ENCODE measurements at places on chromosomes 4 and X.

DNA sequence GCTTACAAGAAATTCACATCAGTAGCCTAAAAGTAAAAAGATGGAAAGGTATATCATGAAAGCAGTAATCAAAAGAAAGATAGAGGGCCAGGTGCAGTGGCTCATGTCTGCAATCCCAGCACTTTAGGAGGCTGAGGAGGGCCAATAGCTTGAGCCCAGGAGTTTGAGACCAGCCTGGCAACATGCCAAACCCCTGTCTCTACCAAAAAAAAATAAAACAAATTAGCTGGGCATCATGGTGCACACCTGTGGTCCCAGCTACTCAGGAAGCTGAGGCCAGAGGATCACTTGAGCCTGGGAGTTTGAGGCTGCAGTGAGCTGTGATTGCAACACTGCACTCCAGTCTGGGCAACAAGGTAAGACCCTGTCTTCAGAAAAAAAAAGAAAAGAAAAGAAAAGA, 55.5 kb downstream of the GSPT2 start:
- no peak overlapping the region for H3K4me3 ChIP-seq
- no peaks in the 10 kb centered on the region for H3K36me3 ChIP-seq
- no peak overlapping the region for H3K27ac ChIP-seq
- H3K27me3 ChIP-seq: no peaks in the 10 kb centered on the region

DNA sequence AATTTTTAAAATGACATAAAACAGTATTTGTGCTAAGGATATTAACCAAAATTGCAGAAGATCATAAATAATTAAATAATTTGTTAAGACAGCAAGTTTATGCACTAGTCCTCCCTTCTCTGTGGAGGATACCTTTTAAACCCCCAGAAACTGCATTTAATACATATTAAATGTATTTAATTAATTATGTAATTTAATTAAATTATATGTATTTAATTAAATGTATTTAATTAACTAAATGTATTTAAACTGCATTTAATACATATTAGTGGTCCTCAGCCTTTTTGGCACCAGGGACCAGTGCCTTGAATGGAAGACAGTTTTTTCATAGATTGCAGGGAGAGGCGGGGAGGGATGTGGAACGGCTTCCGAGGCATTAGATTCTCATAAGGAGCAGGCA, 404.6 kb downstream of the ARHGAP24 start:
- no peaks in the 10 kb centered on the region for H3K36me3 ChIP-seq
- no peak overlapping the region for H3K27ac ChIP-seq
- no peak overlapping the region for H3K4me3 ChIP-seq
- DNase-seq: no peak
- H3K27me3 ChIP-seq: peaks cover 3% of the 10 kb centered on the region

- H3K4me3 ChIP-seq: no peak overlapping the region
- H3K36me3 ChIP-seq: no peaks in the 10 kb centered on the region
These were observed 22.9 kb upstream of the SGMS2 start for GRCh38 chr4:107801766-107802211.

DNA sequence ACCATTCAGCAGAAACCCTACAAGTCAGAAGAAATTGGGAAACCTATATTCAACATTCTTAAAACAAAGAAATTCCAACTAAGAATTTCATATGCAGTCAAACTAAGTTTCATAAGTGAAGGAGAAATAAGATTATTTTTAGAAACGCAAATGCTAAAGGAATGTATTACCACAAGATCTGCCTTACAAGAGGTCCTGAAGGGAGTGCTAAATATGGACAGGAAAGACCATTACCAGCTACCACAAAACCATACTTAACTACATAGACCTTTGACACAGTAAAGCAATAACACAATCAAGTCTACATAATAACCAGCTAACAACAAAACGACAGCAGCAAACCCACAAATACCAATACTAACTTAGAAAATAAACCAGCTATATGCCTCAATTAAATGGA, 169.3 kb upstream of the FGF16 start:
- H3K36me3 ChIP-seq: no peaks in the 10 kb centered on the region
- H3K4me1 ChIP-seq: no peaks in the 10 kb centered on the region
- no peaks in the 10 kb centered on the region for H3K27me3 ChIP-seq
- H3K4me3 ChIP-seq: no peak overlapping the region
- no peak for DNase-seq
- no peak overlapping the region for H3K27ac ChIP-seq

DNA sequence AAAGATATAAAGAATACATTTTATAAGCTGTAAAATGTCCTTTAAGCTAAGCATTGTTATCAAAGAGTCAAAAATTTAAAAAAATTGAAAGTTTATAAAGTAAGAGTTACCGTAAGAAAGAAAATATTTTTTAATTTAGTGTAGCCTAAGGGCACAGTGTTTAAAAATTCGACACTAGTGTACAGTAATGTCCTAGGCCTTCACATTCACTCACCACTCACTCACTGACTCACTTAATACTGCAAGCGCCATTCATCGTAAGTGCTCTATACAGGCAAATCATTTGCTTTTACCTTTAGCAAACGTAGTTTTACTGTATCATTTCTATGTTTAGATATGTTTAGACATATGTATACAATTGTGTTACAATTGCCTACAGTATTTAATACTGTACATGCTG, 20.2 kb downstream of the GLRA3 start:
- DNase-seq: no peak
- H3K36me3 ChIP-seq: no peaks in the 10 kb centered on the region
- H3K4me3 ChIP-seq: no peak overlapping the region
- H3K4me1 ChIP-seq: no peaks in the 10 kb centered on the region
- no peaks in the 10 kb centered on the region for H3K27me3 ChIP-seq
- no peak overlapping the region for H3K27ac ChIP-seq

GRCh38 chr4:177099211-177099610, 210.5 kb upstream of the NEIL3 start:
- no peak overlapping the region for H3K4me3 ChIP-seq
- no peak overlapping the region for H3K27ac ChIP-seq
- no peak for DNase-seq
- no peaks in the 10 kb centered on the region for H3K4me1 ChIP-seq

- no peak for DNase-seq
- no peaks in the 10 kb centered on the region for H3K27me3 ChIP-seq
- H3K4me3 ChIP-seq: no peak overlapping the region
- peaks cover 21% of the 10 kb centered on the region for H3K4me1 ChIP-seq
- no peak overlapping the region for H3K27ac ChIP-seq
These were observed 61.5 kb downstream of the CCNI start for GRCh38 chr4:77014256-77014655.

DNA sequence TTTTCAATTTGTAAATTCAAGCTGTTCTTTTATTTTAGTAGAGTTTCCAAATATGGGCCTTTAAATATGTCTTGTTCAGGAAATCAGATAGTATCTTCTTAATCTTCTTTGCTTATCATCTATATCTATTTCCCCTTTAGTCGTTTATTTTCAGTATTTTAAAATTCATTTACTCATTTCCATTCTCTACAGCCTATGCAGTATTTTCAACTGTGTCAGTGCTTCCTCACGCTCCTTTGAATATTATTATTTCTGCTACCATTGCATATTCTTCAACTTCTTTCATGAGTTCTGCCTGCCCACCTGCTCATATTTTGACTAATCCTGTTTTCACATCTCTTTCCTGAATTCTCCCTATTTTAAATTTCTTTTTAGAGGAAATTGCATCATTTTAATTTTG, 185.4 kb downstream of the DKK2 start:
- H3K27me3 ChIP-seq: no peaks in the 10 kb centered on the region
- no peak overlapping the region for H3K4me3 ChIP-seq
- no peak overlapping the region for H3K27ac ChIP-seq

Data from common myeloid progenitor, CD34-positive (primary cell).